ENCODE measurements at places on chromosomes 7 and 10.

GRCh38 chr10:28981007-28981406 is 303.7 kb downstream of the BAMBI start:
- no peak for DNase-seq

DNA sequence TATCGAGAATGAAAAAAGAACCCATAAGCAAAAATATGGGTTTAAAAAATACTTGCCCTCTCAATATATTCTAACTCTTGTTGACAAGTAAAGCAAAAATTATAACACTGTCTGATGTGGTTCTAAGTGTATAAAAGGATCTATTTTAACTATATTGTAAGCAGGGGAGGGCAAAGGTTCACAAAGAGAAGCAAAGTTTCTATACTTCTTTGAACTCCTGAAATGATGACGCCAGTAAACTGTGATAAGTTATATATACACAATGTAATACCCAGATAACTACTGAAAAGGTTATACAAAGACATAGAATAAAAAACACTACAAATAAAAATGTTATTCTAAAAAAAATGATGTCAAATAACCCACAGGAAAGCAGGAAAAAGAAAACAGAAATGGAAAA is 37.1 kb downstream of the PDLIM1 start:
- DNase-seq, result no peak

DNA sequence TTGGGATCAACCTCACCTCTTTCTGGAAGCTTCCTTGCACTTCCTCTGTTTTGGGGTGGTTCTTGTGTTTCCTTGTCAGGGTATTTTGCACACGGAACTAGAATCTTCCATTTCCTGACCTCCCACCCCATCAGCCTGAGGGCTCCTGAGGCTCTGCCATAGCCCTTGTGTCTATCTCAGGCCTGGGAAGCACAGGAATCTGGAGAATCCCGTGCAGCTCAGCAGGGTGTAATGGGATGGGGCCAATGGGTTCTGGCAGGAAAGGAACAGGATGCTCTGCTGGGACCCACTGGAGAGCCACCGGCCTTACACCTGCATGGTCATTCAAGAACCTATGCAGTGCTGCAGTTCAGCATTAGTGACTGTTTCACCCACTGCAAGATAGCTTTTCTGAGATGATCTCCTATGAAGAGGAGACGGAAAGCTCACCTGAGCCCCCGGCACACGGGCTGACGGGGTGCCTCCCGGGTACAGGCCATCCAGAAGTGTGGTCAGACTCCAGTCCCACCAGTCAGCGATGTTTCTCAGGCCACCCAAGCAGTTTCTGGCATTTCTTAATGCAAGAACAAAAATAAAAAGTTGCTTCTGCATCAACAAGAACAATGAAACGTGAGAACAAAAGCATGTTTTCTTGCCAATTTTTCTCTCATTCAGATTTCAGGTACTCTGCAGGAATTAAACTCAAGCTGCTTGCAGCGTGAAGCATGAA is 133.2 kb downstream of the PKD1L1 start:
- DNase-seq, result no peak

DNA sequence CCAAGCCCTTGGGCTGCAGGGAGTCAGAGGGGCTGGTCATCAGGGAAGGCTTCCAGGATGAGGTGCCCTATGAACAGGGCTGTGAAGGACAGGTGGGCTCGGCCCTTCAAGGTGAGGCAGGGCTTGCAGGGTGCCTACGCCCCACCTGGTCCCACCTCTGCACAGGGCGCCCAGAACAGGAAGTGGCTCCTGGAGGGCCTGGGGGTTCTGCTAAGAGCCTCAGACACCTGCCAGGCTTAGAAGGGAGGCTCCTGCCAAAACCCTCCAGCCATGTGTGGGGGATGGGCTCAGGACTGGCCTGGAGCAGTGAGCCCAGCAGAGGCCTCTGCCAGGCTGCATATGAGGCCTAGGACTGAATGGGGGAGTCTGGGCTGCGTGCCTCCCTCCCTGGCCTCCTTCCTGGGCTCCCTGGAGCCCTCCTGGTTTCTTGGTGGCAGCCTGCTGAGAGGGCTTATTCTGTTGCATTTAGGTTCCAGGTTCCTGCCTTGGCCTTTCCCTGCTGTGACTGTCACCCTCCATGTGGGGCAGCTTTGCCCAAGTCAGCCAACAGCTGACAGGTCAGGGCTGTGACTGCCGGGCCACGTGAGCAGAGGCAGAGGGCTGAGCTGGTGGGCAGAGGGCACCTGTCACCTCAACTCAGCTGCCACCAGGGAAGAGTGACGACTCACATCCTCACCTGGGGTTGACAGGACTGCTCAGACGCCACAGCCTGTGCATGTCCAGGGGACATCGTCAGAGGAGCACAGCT is 45.2 kb upstream of the MSMB start:
- no peak for DNase-seq

DNA sequence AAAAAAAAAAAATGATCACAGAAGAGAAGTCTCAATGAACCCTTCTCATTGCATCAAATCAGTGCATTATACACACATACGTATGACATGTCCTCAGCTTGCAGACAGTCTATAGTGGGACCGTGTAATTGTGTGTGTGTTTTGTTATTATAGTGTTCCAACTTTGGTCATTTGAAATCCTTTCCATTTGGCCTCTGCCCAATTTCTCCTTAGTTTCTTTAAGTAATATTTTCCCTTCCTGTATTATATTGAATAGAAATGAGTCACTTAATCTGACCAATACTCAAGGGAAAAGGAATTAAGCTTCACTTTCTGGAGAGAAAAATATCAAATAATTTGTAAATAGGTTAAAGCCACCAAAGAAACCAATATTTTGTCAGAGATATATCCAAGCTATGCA is 415.5 kb upstream of the SORCS1 start:
- DNase-seq, result no peak

DNA sequence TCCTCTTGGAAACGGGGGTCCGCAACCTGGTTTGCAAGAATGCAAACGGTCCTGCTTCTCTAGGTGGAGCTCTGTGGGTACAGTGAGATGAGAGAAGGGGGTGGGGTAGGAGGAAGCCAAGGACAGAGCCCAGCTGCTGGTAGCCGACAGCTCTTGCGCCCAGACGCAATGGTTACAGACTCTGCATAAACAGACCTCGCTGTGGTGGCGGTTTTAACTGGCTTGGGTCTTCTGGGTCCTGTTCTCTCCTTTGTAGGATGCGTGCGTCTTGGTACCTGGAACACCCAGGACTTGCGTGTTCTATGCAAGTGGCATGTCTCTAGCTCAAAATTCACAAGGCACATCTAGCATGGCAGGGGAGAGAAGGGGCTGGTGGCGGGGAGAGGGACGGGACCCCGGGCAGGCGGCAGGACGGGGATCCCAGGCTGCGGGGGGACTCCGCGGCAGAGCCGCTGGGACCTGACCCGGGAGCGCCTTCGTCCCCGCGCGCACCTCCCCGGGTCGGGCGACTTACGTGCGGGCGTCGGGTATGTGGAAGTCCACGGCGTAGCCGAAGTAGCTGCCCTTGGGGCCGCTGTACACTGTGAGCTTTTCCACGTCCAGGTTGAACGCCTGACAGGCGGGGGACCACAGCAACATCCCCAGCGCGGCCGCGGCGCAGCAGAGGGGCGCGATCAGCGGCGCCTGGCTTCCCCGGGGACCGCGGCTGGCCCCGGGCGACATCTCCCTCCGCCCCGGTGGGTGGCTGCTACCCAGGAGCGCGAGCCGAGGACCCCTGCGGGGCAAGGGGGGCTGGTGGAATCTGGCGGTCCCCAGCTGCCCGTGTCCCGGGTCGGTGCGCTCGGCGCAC is 448 bp downstream of the ITGA8 start:
- DNase-seq, result no peak

DNA sequence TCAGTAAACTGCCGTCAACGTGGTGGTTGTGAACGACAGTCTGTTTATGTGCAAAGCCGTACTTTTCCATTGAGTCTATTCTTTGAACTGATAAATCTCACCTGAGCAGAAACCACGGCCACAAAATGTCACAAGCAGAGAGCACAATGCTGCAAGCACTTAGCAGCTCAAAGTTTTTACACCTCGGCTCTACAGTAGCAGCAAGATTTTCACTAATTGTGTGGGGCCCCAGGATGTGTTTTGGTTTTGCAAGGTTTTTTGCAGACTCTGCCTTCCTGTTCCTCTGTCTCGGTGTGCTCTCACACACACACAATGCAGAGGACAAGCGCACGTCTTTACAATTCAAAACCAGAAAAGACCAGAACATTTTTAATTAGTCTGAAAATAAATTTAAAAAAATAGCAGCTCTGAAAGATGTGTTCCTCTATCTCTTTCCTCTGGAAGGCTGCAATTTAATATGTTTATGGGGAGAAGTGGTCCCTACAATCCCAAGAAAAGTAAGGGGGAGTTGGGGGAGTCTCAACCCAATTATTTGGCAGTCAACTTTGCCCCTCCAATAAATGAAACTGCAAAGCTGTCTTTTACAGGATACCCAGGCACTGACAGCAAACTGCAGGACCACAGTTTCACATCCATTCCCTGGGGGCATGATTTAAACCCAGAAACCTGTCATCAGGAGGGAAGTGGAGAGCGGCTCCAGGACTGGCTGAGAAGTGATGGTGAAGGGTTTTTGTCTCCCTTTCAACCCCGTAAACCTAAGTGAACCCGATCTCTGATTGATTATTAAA is 73.8 kb upstream of the SFMBT2 start:
- DNase-seq, result peak; percentile 29

- DNase-seq, result no peak
Measured at GRCh38 chr10:85604884-85605283, 761.7 kb downstream of the GRID1 start.

DNA sequence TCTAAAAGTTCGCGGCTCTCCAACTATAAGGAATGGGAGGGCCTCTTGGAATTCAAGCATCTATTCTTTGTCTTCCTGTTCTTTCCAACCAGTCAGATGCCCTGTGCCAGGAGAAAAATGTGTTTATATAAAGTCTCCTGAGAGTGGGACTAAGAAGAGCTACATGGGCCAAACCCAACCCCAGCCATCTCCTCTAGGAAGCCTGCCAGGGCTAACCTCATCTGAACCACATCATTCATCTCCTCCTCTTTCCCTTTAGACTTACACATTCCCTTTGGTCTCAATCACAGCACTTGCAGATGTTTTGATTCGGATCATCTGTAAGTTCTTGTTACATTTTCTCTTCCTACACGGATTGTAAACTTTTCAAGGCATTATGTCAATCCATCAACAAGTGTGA is 62.6 kb downstream of the DOCK4 start:
- no peak for DNase-seq

DNA sequence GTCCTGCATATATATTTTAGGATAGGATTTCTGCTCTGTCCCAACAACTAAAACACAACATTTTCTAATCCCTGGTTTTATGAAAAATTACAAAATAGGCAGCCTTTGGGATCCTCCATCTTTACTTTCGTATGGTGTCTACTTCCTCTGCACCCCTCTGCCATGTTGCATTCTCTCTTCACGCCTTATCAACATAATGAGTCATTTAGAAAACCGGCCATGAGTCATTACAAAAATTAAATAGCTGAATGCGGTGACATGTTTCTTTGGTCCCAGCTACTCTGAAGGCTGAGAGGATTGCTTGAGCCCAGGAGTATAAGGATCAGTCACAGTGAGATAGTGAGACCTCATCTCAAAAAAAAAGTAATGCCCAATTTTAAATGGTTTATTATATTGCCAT is 148.1 kb upstream of the CELF2 start:
- DNase-seq, result no peak

GRCh38 chr10:16195894-16196293 is 240.9 kb upstream of the PTER start:
- DNase-seq, result no peak
